Tongue (tissue), 3 donors: ENCODE measurements at places on chromosomes 12 and 14. TPM values are rescaled to one million over a fixed set of nuclear protein-coding genes. Genes with fewer than 3 reads are reported as not detected.
A peak's percentile ranks its signal among the peaks of the same experiment; 100 is the strongest.

ESR2 gene
- total RNA-seq: 0.21 TPM

IAPP gene
- not detected for total RNA-seq

MIP gene
- total RNA-seq: not detected

RTL1 gene
- total RNA-seq: 46.9 TPM

SLCO1A2 gene
- 0.10 TPM for total RNA-seq

GARIN6 gene
- not detected for total RNA-seq

FAR2 gene
- total RNA-seq: 15.2 TPM

DLK1 gene
- total RNA-seq: 1,117 TPM

RASAL1 gene
- total RNA-seq: 3.8 TPM

DHRS4L2 gene
- 8.2 TPM for total RNA-seq

TDRD9 gene
- 1.0 TPM for total RNA-seq

DNA sequence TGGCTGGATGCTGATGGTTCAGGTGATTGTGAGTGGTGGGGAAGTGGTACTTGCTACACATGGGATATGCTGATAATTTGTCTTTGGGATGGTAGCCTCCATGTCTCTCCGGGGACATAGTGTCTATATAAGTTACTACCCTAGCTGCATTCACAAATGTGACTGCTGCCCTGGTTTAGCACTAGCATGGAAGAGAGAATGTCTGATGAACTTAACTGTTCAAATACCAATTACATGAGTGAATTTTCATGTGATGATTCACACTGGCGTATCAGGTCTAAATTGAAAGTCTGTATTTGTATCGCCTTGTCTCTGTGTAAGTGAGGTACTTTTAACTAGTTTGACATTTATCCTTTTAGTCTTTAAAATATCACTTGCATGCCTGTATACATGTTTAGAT lies 34.4 kb downstream of the ATF7IP start:
- no peak for DNase-seq

- DNase-seq: no peak
These were observed 43.7 kb upstream of the TRHDE start for GRCh38 chr12:72228424-72228823.

GRCh38 chr14:77023001-77023996 lies 5.2 kb downstream of the IRF2BPL start:
- DNase-seq: peak; percentile 59

DNA sequence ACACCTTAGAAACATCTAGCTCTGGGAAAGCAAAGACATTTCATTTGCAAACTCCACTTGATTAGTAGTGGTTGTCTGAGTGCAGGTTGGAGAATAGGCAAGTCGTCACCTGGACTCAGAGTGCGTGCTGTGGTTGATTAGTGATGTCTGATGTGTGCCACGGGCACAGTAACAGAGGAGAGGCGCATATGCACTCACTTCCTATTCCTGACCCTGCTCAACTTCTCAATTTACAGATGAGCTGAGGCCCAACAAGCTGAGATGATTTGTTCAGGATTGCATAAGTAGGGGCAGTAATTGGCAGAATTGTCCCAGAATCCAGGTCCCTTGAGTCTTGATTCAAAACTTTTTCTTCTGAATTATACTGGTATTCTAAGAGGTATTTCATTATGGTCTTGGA lies 44.9 kb downstream of the ADCK1 start:
- no peak for DNase-seq

DNA sequence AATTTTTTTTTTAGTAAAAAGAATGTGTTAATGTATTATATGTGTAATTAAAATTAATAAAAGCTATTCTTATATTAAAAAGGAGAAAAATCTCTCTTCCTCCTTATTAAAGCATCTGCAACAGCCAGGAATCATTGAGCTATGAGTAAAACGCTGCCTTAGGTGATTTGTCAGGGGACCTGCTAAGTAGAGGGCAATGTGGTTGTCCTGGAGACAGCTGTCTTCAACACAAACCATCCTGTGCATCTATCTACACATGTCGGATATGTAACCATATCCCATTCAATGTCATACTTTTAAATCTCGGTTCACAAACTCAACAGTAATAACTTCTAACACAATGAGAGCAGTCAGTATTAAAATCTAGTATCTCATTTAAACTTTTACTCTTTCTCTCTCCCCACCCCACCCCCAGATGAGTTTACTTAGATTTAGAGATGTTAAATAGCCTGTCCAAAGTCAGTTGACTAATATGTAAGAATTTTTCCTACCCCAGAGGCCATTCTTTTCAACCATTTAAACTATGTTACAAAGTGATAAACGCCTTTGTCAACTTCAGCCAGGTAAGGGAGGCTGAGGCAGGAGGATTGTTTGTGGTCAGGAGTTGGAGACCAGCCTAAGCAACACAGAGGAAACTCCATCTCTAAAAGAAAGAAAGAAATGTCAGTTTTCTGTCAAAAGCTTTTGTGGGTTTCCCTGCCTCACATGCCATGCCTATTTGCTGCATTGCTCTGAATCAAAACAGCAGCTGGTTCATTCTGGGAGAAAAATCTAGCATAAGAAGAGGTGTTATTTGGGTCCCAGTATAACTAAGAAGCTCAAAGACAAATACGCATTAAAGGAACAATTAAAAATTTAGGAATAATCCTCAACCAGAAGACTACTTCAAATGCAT lies 413.7 kb upstream of the CCDC196 start:
- peak; percentile 24 for DNase-seq

GRCh38 chr14:104702673-104703072 lies 13.3 kb downstream of the INF2 start:
- DNase-seq: no peak

GRCh38 chr12:100020370-100020769 lies 35.6 kb upstream of the ANKS1B start:
- DNase-seq: no peak

- DNase-seq: no peak
These were observed 277.6 kb downstream of the ADGRD1 start for GRCh38 chr12:131231032-131231980.

GRCh38 chr14:35366521-35366976 lies 38.0 kb downstream of the NFKBIA start:
- DNase-seq: no peak

GRCh38 chr12:96890331-96890730 lies 16.7 kb upstream of the NEDD1 start:
- DNase-seq: no peak

DNA sequence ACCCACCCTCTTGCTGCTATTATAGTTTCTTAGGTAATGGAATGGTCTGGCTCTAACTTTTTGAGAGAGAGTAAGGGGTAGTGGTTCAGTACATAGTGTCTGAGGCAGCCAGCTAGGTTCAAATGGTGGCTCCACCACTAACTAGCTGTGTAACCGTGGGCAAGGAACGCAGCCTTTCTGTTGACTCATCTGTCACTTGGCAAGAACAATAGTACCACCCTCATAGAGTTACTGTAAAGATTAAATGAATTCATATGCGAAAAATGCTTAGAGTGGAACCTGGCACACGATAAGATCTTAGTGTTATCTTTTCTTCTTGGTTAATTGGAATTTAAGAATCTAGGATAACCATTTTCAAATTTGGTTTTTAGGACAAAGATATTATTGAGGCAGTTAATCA lies 14.0 kb downstream of the CCDC62 start:
- no peak for DNase-seq

DNA sequence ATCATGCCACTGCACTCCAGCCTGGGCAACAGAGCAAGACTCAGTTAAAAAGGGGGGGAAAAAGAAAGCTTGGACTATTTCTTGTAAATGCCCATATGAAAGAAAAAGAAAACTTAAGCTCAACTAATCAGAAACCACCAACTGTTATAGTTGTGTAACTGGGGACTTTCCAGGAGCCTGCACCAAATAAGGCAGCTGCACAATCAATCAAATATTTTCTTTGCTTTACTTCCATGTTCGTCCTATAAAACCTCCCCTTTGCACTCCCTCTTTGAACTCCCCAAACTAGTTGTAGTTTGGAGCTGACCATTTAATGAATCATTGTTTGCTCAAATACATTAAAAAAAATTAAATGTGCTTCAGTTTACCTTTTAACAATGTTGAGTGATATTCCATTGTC lies 54.9 kb downstream of the OTOGL start:
- DNase-seq: no peak

DNA sequence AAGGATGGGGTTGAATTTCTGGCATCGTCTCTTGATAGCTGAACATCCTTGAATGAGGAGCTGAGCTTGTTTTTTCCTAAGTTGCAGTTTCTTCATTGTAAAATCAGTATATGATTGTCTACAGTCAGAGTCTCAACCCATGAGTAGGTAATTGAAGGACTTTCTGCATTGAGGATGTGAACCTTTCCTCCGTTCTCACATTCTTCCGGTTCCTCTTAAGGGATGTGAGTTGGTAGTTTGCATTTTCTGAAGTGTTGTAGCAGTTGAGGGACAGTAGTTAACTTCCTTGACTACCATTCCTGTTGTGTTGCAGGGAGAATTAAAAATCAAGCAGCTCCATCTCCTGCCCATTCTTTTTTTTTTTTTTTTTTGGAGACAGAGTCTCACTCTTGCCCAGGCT lies 19.1 kb downstream of the TPCN1 start:
- DNase-seq: no peak

DNA sequence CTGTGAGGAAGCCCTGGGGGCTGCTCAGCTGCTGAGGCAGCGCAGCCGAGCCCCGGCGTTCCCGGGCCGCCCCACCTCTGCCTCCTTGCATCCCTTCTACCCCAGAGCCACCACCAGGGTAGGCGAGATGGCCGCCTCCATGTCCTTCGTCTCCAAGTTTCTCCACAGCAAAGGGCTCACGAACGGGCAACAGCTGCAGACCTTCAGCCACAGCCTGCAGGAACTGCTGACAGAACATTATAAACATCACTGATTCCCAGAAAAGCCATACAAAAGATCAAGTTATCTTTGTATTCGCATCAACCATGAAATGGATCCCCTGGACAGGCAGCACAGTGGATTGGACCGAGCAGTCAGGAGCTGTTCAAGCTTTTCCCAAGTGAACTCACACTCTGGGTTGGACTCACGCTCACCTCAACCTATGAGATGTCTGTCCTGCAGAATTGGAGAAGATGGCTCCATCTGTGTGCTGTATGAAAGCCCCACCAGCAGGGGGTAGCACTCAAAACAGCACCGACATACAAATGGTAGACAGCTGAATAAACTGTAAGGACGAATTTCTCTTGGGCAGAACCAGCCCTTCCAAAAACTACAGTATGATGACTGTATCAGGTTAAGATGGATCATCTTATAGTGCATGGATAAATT lies 19.4 kb upstream of the A2M start:
- DNase-seq: peak; percentile 72

DNA sequence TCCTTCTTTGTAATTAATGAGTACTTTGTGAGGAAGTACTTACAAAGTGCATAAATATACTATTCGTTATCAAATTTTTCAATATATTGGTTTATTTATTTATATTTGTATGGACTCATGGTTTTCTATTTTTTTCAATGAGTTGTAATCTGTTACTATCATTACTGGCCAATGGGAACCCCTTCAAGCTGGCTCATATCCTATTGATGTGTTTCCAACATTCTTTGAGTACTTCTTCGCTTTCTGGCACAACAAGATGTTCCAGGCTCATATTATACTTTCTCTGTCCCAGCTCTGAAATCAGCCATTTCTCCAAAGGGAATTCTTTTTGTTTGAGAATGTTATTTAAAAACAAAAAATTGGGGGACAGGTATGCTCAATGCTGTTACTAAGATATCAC lies 17.5 kb downstream of the YBX3 start:
- no peak for DNase-seq

GRCh38 chr12:1344245-1344644 lies 250.1 kb downstream of the FBXL14 start:
- DNase-seq: no peak

DNA sequence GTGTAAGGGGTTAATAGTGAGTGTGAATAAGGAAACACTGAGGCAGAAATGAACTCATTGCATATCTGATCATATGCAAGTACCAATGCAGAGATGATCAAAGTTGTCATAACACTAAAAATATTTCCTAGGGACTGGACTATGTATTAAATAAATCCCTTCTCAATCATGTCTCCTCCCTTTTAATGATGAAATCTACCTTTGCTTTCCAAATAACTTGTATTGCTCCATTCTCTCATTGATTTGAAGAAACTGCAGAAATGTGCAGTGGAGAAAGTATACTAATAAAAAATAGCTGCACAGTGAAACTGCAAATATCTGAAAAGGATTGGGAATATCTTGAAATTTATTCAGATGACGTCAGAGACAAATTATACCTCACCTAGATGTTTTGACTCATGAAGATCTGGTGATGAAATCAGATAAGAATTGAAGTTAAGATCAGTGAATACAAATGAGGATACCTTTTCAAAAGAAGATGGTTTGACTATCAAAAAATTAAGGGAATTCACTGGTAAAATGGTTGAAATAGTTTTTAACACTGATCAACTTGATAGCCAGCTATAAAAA lies 1264.9 kb upstream of the USP15 start:
- DNase-seq: no peak

- DNase-seq: no peak
These were observed 10.1 kb upstream of the CRIP2 start for GRCh38 chr14:105464501-105464900.

DNA sequence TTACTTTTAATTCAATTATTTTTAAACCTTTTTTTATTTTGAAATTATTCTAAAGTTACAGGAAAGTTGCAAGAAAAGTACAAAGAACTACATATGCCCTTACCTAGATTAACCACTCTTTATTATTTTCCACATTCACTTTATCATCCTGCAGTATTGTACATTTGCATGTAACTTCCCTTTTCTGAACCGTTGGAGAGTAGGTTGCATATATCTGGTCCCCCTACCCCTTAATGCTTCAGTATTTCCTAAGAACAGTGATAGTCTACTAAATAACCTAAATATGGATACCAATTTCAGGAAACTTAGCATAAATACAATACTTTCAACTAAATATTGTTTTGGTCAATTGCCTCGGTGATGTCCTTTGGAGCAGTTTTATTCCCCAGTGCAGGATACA lies 15.0 kb downstream of the G2E3 start:
- DNase-seq: no peak

- no peak for DNase-seq
These were observed 447 bp upstream of the NUBPL start for GRCh38 chr14:31560759-31561154.
